ENCODE measurements at places on chromosomes 11 and 22. TPM values are rescaled to one million over a fixed set of nuclear protein-coding genes. Genes with fewer than 3 reads are reported as not detected.

DNA sequence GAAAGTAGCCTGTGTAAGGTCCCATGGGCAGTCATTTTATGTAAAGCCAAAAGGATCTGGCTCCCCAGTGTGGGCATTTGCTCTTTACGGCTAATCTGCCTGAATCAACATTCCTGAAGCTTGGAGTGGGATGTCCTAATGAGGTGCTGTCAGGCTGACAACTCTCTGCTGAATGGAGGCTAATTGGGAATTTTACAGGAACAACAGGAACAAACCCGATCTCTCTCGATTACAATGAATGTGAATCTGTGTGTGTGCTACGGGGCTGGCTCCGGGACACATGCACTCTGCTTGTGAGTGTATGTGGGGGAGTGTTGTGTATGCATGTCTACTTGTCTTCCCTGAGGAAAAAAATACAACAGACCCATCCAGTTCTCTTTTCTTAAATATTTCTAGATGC is 415.2 kb downstream of the TENM4 start:
- no peak for DNase-seq

DNA sequence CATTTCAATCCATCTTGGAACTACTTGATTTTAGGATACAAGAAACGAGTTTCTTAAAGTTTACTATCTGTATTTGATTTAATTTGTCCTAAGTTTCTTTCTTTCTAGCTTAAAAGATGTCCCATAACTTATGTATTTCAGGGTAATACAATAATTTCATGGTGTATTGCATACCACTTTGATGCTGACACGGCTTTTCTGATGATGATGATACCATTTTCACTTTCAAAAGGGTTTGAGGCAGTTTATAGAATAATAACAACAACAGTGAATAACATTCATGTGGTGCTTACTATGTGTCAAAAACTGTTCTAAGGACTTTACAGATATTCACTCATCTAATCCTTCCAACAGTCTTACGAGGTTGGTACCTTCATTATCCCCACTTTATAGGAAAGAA is 33.2 kb upstream of the POU2AF1 start:
- DNase-seq, result no peak

- DNase-seq, result no peak
These were observed 19.1 kb upstream of the FDX1 start for GRCh38 chr11:110410651-110411050.

DNA sequence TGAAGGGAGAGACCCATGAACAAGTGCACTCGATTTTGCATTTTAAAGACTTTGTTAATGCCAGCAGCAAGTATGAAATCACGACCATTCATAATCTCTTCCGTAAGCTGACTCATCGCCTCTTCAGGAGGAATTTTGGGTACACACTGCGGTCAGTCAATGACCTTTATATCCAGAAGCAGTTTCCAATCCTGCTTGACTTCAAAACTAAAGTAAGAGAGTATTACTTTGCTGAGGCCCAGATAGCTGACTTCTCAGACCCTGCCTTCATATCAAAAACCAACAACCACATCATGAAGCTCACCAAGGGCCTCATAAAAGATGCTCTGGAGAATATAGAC is 5.9 kb downstream of the SERPIND1 start:
- DNase-seq, result no peak

The CATSPER1 gene
- total RNA-seq, result 0.05 TPM

The MICAL2 gene
- total RNA-seq, result 2.3 TPM

DNA sequence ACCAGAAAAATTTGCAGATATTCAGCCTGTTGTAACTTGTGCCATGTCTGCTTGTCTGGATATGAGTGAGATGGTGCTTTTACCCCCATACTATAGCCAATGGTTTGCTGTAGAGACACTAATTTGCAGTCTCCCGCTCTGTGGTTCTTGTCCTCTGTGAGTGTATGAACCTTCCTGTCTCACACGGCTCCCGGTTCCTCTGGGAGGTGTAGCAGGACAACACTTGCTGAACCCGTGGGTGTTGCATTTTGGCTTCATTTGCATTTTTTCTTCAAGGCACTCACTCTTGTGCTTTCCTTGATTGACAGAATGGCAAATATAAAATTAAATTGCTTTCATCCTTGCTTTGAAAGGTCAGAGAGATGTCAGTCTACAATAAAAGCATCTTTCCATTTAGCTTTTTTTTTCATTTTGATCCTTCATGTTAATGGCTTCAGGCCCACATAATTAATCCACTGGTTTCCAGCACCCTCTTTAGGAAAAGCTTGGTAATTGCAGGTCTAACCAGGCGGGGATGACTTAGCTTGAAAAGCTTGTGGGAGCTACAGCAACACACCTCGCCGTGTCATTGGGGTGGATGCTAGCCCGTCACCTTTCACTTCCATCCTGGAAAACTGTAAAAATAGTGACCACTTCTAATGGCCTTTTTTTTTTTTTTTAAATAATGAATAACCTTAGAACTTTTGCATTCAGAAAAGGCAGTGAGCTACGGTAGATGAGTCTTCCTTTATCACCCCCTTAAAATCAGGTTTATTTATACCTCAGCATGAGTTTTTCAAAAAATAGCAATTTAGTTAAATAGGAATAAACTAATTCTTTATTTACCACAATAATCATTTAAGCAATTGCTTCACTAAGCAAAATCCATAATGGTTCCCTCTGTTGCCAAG is 27.4 kb upstream of the ST14 start:
- DNase-seq, result peak; percentile 74

GRCh38 chr11:77783025-77783424 is 37.5 kb downstream of the RSF1 start:
- DNase-seq, result no peak

DNA sequence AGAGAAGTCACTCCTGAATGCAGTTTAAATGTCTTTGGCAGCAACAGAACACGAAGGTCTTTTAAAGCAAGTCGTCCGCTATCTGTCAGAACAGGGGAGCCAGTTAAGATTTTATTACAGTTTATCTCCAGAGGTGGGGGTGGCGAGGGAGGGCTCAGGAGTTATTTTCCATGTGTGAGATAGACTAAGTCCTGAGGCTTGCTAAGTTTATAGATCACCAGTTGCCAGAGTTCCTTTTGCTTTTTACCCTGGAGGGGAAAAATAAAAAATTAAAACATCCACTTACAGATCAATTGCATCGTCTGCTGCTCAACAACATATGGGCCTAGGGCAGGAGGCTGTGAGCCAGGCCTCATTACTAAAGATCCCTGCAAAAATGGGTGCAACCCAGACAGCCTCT is 90.7 kb downstream of the SNX19 start:
- DNase-seq, result no peak

The MMP27 gene
- not detected for total RNA-seq

GRCh38 chr22:26399289-26399688 is 29.8 kb upstream of the ASPHD2 start:
- peak; percentile 32 for DNase-seq

GRCh38 chr22:45916515-45916914 is 60.4 kb downstream of the WNT7B start:
- no peak for DNase-seq

DNA sequence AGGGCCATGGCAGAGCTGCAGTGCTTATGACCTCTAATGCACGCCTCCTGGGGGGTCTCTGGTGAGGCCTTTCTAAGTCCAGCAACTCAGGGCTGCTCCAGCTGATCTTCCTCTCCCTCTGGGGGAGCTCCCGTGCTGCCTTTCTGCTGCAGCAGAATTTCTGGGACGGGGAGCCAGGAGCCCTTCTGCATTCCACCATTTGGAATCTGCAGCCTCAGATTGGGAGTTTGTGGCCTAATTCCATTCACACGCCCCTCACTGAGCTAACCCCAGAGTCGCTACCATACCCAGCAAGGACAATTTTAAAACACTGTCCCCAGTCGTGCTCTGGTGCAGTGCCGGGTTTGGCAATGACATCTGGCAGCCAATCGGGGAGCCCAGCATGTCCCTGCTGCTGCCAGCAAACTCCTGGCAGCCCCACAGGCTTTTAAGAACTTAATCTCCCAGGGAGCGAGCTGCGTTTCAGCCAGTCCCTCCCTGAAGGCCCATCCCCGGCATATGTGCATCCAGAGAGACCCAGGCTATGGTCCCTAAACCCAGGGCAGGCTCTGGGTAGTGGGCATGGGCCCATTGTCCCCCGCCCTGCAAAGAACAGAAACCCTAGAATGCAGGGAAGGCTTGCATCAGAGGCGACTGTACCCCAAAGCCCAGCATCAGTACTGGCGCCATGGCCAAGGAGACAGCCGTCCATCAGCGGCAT is 4.7 kb downstream of the SHANK2 start:
- no peak for DNase-seq

DNA sequence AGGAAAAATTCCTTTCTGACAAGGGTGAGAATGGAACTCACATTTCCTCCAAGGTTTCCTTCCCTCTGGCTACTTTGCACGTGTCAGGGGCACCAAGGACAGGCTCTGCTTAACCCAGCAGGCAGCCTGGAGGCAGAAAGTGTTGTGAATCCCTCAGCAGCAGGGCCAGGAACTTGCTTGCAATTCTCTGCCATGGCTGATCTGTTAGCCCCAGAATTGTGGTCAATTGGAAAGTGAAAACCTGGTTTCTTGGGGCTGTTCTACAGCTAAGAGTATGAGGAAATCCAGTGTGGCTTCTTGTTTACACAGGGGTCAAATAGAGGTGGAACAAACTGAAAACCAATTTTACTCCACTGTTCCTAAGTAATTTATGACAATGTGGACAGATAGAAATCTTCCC is 38.3 kb upstream of the CEP295 start:
- no peak for DNase-seq
